ENCODE measurements at places on chromosomes 12 and 14. TPM values are rescaled to one million over a fixed set of nuclear protein-coding genes. Genes with fewer than 3 reads are reported as not detected.

- DNase-seq: no peak
Observed at GRCh38 chr12:43988838-43989560, 153.1 kb downstream of the TMEM117 start.

TRIM9 gene
- 0.77 TPM for polyA plus RNA-seq

GRCh38 chr12:16307856-16308475, 30.5 kb upstream of the SLC15A5 start:
- no peak for DNase-seq

PTPRR gene
- not detected for polyA plus RNA-seq

MIP gene
- not detected for polyA plus RNA-seq

DNA sequence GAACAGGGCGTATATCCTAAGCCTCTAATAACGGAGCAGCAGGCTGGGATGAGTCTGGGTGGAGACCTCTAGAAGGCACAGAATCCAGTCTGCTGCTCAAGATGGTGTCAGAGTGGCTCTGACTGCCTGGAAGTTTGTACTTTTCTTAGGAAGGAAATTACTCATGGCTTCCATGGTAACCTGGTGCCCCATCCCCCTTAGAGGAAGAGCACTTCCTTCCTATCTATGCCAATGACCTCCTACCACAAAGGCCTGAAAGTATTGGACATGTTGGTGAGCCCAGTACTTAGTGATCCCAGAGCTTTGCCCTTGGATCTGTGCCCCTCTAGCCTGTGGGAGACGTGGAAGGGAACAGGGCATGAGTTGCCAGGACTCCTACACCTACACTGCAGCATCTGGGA, 1.5 kb downstream of the BATF start:
- no peak for DNase-seq

Data from muscle of arm (tissue), 14 donors.